ENCODE measurements at places on chromosomes 2 and 18.

DNA sequence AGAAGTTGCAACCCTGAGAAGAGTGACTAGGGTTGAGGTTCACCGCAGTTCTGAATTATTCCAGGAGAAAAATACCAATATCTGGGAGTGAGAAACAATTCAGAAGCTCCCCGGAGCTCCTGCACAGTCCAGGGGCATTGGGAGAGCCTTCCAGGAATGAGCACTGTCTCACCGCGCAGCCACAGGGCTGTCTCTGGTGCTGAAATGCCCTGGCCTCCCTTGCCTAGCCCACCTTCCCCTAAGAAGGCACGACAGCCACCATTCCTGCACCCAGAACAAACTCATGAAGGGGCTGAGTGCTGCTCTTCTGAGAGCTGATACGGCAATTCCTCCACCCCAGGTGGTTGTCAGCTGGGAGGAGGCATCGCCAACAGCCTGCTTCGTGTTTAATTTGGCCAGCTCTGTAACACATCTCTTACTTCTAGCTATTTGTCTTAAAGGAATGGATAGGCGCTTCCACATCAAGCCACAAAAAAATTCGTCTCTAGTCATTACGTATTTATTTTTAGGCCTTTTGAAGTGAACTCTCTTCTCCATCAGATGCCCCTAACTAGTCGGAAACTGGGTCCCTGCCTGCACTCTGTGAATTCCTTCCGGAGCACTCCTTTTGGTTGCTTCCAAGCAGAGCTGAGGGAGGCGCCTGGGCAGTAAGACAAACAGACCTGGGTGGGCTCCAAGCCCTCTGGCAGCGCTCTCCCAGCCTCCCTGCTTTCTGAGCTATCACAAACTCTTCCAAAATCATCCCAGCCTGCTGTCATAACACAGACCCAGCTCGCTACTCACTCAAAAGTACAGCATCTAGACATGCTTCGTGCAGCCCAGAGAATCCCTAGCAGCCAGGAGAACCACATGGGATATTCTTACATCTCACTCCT is 120.5 kb upstream of the CCDC68 start:
- DNase-seq = no peak

DNA sequence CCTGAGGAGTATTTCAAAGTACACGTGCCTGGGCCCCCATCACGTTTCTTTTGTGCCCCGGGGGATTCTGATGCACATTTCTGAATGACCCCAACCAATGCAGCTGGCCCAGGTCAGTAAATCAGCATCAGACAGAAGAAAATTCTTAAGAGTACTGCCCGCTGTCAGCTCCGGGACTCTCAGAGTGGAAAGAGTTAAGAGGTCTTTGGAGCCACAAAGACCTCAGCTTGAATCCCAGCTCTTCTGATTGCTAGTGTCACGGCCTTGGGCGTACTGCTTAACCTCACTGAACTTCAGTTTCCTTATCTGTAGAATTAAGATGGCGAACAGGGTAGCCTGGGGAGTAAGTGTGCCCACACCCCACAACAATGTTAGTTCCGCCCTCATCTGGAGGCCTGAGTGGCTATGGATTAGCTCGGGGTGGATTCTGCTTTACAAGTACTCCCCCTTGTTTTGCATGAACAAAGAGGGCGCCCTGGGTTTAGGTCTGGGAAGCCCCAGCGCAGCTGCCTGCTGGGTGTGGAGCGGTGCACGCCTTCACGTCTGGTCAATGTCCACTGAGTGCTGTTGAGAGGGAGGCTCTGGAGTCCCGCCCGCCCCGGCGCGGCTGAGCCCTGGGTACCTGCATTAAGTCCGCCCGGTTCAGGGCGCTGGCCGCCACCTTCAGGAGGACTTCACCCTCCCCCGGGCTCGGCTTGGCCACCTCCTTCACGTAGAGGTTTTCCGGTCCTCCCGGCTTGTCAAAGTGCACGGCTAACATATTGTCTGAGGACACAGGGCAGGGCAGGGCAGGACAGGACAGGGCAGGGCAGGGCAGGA is 858 bp downstream of the TP53I3 start:
- no peak for DNase-seq

- DNase-seq = no peak
Measured at GRCh38 chr18:48376406-48376805, 32.8 kb downstream of the ZBTB7C start.

GRCh38 chr2:125850541-125850940 is 805.4 kb upstream of the GYPC start:
- no peak for DNase-seq

- no peak for DNase-seq
Measured at GRCh38 chr2:204124140-204124750, 187.7 kb downstream of the ICOS start.

- no peak for DNase-seq
Measured at GRCh38 chr2:222241128-222241870, 57.5 kb downstream of the PAX3 start.

- no peak for DNase-seq
Measured at GRCh38 chr2:161223139-161223732, 63.0 kb downstream of the TANK start.

GRCh38 chr2:47357483-47357882 is 45.5 kb upstream of the MSH2 start:
- no peak for DNase-seq
